ENCODE measurements at places on chromosomes 2 and 18.

DNA sequence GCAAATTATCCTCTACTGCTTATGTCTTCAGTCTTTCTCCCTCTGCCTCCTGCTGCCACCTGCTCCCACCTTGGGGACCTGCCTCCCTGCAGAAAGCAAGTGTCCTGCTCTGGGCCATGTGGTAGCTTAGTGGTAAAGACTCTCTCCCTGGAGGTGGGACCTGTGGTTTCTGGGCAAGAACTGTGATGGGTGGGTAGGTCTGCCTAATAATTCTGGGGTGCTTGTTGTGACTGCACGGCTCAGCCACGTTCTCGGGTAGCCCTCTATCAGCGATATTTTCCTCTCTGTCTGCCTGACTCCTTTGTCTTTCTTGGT, 16.4 kb upstream of the CD28 start:
- DNase-seq, result no peak

- peak; percentile 6 for DNase-seq
Observed at GRCh38 chr2:128808462-128809258, 490.0 kb upstream of the HS6ST1 start.

- DNase-seq, result no peak
Observed at GRCh38 chr2:109447776-109448175, 166.0 kb downstream of the SEPTIN10 start.

DNA sequence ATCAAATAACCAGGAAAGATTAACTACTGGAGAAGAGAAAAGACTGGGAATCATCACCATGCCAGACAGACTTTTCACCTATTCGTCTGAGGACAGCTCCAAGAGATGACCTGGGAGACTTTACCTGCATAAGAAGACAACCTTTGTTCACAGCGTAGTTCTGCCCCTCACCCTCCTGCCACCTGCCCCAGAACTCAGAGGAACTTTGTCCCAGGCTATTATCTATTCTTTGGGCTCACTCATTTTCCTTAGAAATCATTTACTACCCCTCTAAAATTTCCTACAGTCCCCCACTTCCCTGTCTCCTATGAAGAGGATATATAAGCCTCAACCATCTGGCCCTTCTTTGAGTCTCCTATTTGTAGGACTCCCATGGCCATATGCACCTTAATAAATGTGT, 19.3 kb upstream of the COPS8 start:
- DNase-seq, result no peak

DNA sequence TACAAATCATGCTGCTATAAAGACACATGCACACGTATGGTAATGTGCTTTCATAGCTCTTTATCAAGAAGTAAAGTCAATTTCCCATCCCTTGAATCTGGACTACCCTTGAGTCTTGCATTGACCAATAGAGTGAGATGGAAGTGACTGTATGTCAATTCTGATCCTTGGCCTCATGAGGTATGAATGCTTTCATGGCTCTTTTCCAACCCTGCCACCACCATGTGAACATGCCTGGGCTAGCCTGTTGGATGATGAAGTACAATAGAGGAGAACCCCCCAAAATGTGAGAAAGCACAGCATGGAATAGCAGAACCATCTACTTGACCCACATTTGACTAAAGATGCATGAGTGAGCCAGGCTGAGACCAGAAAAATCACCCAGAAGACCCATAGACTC, 237.0 kb downstream of the NYAP2 start:
- no peak for DNase-seq

DNA sequence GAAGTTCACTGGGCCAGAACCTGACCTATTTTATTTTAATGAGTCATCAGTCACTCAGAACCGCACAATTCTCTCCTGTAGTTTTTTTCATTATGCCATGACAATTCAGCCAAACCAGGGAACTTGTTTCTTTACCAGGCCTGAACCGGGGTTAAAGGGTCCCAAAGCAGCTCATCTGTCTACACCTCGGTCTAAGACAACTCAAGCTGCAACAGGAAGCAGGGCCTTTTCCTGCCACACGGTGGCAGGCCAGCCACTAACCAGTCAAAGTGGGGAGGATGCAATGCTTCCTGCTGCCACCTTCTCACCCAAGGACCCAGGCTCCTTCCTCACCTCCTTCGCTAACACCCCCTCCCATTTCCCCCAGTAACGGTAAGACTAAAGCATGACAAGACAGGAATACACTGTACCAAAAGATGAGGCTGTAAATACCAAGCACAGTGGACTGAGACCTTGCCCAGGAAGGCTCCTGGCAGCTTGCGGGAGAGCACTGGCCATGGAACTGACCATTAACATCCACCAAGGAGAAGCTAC, 56.7 kb upstream of the ACKR3 start:
- DNase-seq, result peak; percentile 49

DNA sequence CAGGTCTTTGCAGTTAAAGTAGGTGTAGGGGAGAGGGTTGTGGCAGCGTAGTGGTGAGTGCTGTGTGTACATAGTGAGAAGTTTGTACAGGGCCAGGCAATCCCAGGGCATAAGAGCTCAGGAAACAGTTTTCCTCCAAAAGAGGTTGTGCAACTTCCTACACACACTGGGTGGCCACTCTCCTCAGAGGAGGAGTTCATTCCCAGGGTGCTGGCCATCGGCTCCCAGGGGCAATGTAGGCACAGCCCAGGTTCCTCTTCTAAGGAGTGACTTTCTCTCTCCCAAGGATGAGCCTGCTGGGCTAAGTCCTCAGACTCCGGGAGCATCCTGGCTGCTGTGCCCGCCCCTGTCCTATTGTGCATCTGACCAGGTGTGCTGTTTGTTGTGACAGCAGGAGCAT, 3.0 kb downstream of the ACOXL start:
- DNase-seq, result no peak

DNA sequence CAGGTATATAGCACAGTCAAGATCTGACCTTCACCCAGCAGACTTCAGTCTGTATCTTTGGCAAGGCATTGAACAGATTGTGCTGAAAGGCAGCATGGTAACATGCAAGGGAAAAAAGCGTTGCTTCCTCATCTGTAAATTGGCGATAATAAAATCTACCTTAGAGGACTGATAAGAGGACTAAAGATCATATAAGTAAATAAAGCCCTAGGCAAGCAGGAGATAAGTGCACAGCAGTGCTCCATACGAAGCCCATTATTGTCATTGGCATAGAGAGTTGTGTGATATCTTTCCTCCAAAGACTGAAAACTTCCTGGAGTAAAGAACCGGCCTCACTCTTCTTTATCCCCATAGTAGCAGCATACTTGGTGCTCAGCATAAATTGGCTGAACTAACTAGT, 162.6 kb downstream of the ANKRD44 start:
- no peak for DNase-seq
